Caki2 (cell line): ENCODE measurements at places on chromosomes 7 and 10. TPM values are rescaled to one million over a fixed set of nuclear protein-coding genes. Genes with fewer than 3 reads are reported as not detected.
A peak's percentile ranks its signal among the peaks of the same experiment; 100 is the strongest.

The EGFR gene
- 52.7 and 53.3 TPM in 2 replicates for total RNA-seq

DNA sequence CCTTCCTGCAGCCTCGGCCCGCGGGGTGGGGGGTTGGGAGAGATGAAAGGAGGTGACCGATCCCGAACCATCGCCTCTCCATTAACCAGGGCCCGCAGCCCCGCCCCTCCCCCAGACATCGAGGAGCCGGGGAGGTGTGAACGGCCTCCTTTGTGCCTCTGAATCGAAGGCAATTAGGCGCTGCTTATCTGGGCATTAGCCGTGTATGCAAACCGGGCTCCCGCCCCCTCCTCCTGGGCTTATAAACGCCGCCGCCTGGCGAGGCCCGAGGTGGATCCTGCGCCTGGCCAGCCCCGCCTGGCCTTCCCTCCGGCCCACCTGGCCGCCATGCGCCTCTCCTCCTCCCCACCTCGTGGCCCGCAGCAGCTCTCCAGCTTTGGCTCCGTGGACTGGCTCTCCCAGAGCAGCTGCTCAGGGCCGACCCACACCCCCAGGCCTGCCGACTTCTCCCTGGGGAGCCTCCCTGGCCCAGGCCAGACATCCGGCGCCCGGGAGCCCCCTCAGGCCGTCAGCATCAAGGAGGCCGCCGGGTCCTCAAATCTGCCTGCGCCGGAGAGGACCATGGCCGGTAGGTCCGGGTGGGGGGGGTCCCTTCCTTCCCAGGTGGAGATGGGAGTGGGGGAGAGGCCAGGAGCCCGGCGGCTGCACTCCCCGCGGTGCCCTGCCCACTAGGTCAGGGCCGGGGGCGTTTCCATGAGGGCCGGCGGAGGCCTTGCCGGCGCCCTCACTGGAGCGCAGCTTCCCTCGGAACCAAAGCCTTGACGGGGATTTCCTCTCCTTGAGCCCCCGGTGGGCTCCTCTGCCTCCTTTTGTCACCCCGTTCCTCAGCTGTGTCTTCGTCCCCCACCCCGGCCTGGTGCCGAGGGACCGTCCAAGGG is at the start of gene VENTX:
Gene VENTX, plus strand, starts transcription at position 268 of the 878 bp plus-strand sequence. Its CDS starts 60 bp downstream, at position 328.
- DNase-seq, result no peak

The EXOC4 gene
- total RNA-seq, result 30.3 and 65.1 TPM in 2 replicates

The UNCX gene
- not detected in 2 replicates for total RNA-seq

DNA sequence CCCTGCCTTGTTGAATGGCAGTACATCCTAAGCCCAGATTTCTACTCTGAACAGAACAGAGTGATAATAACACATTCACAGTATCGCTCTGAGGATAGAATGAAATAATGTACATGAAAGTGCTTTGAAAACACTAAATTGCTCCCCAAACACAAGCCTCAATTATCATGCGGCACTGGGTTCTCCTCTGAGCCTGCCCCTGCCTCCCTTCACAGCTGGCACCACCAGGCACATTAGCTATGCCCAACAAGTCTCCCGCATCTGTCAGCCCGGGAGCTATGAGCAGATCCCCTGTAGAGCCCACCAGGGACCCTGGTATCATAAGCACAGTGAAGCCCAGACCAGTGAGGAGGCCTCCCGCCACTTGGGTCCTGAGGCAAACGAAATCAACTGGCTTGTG is 405.5 kb downstream of the GRID1 start:
- DNase-seq, result no peak

DNA sequence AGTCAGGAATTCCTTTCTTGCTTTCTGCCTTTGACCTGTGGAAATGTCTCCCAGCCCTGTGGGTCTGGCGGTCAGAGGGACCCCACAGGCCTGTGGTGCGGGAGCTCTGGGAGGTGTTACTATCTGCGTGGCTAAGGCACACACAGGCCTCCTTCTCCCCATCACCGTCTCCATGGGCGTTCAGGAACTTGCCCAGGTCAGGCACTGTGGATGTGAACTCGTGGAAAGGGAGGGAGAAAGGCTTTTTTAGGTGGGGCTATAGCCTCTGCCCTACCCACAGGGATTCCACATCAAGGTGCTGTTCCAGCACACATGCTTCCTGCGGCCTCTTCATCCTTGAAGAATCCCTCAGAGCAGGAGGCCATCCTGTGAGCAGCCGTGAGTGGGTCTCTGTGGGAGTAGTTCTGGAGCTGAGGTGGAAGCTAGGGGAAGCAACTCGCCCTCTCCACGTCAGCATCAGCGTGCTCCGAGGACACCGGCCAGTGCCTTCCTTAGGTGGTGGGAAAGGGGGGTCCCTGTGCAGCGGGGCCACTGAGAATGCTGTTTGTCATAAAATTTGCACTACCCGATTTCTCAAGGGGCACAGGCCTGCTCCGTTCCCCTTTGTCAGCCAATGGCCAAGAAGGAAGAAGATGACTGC is 7.5 kb upstream of the ATP6V0E2 start:
- no peak for DNase-seq

GRCh38 chr10:127041552-127041951 is 136.3 kb downstream of the DOCK1 start:
- DNase-seq, result no peak

The ZNF487 gene
- 6.0 and 7.1 TPM in 2 replicates for total RNA-seq

The C7orf33 gene
- total RNA-seq, result not detected in 2 replicates

The KCNIP2 gene
- total RNA-seq, result 0.20 TPM in 1 of 2 replicates, not detected in the other

DNA sequence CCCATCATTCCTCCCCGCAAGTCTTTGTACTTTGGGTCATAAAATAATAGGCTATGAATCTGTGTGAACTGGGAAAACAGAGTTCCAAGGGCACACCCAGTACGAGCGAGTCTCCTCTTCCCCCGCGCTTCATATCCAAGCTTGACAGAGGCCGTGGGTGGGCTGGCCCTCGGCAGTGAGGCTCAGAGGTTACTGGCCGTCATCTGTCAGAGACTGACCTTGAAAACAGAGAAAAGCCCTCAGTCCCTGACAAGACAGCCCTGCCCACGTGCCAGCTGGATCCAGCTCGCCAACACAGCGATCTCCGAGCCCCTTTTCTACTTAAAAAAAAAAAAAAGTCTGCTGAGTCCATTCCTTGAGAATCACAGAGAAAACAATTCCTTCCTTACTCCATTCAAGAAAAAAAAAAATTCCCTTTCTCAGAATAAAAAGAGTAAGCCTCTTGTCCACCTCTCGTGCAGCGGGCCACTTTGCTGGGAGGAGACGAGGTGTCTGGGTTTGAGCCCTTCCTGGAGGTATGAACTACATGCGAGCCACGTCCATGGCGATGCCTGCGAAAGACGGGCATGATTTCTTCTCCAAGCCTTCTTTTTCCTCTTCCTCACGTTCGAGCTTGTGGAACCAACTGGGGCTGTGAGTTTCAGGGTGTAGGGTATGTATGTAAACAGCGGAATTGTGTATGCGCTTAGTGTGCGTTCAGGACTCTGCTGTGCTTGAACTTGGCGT is 744 bp upstream of the BICC1 start:
- DNase-seq, result no peak

The CRHR2 gene
- not detected in 2 replicates for total RNA-seq

DNA sequence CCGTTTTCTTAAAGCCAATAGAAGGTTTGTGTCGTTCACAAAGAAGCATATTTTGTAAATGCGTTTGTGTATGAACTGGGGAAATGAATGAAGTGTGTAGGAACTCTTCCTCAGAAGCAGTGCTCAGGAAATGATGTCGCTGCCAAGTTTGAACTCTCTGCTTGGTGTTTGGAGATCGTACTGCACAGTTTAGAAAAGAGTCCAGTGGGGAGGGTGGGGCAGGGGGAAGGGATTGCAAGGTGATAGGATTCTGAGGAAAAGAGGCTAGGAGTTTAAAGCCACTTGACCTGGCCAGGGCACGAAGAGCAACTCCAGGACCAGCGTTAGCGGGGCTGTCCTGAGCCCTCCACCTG is 122.2 kb downstream of the CUBN start:
- DNase-seq, result no peak

The DNAAF5 gene
- total RNA-seq, result 53.8 and 77.4 TPM in 2 replicates

The ZNF398 gene
- total RNA-seq, result 2.4 and 2.9 TPM in 2 replicates

DNA sequence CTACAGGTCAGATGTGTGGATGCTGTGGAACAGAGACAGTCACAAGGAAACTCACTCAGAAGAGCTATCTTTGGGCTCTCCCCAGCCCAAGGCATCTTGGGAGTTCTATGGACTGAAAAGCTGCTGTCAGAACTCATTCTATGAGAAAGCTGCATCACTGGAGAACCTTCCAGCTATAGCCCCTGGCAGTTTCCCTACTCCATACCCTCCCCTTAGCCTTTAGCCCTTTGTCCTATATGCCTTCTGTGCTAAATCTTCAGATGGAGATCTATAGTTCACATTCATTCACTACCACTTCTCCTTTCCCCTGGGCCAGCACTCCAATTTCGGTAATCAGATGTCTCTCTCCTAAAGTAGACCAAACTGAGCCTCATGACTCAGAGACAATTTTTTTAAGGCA is 6.9 kb downstream of the WNT8B start:
- no peak for DNase-seq

GRCh38 chr10:184911-185310 is 49.7 kb downstream of the ZMYND11 start:
- DNase-seq, result no peak

The MOGAT3 gene
- not detected in 2 replicates for total RNA-seq

The SHH gene
- total RNA-seq, result 8.7 and 18.5 TPM in 2 replicates

The GPR85 gene
- not detected in 2 replicates for total RNA-seq

- peak; percentile 80 for DNase-seq
These were observed 7.0 kb downstream of the NAT16 start for GRCh38 chr7:101172854-101173751.

DNA sequence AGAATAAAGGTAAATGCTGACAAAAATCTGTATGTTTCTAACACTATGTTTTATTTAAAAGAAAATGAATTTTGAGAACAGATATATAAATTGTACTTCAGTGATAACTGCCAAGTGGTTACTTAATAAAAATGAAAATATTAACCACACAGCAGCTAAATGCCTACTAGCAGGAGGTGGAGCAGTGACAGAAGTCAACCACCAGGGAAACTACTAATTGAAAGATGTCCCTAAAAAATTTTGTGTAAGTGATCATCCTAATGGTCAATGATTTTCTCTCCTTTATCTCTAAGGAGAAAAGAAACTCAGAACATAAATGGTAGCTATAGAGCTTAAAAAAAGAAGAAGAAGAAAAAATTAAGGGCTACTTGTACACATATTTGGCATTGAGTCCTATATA is 22.9 kb downstream of the WNT16 start:
- DNase-seq, result no peak

GRCh38 chr10:58513188-58514110 is 777 bp downstream of the BICC1 start:
- peak; percentile 78 for DNase-seq

The ARL5B gene
- total RNA-seq, result 9.0 and 15.2 TPM in 2 replicates

The FAM221A gene
- total RNA-seq, result 4.1 TPM in 1 of 2 replicates, not detected in the other

The KIN gene
- 28.2 and 34.5 TPM in 2 replicates for total RNA-seq

The CTBP2 gene
- total RNA-seq, result 82.4 and 82.7 TPM in 2 replicates

GRCh38 chr10:60073781-60074656 is 167.7 kb upstream of the CCDC6 start:
- DNase-seq, result no peak

DNA sequence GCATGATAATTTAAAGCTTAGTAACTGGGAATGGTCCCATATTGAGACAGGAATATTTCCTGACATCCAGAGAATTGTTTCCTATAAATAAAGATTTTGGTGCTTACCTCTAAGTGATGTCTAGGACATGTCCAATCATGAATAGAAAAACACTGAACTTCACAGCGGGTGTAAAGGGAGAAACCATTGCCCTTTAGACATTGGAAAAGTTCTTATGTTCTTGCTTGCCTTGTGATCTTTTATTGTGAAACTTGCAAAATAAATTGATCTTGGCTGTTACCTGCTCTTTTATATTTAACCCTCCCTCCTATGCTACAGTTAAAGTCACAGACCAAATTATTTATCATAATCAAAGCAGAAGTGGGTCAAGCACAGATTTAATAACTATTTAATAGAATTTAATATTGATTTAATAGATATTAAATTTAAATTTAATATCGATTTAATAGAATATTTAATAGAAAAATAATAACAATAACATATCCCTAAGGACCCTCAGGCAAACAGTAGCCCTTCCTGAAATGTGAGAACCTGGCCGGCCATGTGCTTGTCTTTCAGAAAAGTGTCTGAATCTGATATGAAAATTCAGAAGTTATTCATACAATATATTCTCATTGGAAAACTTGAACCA is 47.0 kb upstream of the AKR1C1 start:
- no peak for DNase-seq

The PLAC9 gene
- total RNA-seq, result not detected in 2 replicates

GRCh38 chr10:59319854-59320253 is 42.5 kb downstream of the FAM13C start:
- peak; percentile 5 for DNase-seq

DNA sequence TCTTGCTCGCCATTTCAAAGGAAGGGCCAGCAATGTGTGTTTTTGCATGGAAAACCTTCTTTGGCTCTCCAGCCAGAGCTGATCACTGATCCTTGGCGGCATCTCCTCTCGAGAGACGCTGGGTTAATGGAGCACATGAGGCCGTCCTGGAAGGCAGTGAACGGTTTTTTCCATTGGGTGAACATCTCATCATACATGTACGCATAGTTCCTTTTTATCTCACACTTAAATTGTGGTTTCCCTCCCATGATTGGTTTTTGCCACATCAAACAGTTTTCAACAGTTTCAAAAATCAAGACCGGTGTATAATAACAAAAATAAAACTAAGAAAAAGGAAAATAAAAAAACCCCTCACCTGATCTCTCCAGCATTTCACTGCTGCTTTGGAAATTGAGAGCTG is 276.4 kb downstream of the TCF7L2 start:
- no peak for DNase-seq

DNA sequence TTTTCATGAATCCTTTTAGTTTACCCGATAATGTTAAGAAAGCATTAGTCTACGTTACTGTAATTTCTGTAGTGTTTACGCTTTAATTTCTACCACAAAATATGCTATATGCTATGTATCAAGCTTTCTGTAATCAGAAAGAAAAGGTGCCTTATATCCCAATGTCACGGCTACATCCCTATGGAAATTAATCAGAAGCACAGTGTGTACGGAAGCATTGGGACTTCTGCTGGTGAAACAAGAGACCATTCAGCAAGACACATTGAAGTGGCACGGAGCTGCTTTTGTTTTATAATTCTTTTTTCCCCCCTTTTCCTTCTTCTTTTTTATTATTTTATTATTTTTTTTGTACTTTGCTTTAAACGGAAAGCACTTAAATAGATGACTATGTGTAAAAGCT is 31.2 kb upstream of the SH2B2 start:
- DNase-seq, result no peak

DNA sequence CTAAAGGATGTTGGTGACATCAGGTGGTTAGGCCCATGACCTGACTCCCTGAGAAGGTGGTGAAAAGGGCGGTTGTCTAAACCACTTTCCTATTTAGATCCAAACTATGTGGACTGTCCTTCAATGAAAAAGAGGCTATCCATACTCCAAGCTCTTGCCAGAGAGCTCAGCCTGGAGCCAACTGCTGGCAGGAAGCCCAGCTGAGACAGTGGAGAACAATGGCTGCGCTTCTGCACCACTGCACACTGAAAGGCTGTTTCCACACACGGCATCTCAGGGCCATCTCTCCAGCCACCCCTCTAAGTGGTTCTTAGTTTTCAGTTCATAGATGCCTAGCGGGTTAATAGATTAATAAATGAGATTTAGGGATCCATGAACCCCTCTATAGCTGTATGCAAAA is 488.8 kb upstream of the ZMIZ1 start:
- DNase-seq, result no peak

- no peak for DNase-seq
These were observed 19.4 kb upstream of the TMEM72 start for GRCh38 chr10:44891721-44892120.

The SYCE1 gene
- not detected in 2 replicates for total RNA-seq

- DNase-seq, result peak; percentile 18
These were observed 128.5 kb downstream of the ANKRD7 start for GRCh38 chr7:118352867-118353453.

The ADAP1 gene
- 8.3 TPM in 1 of 2 replicates, not detected in the other for total RNA-seq
